H1 (cell line): ENCODE measurements at places on chromosomes 3 and 15. TPM values are rescaled to one million over a fixed set of nuclear protein-coding genes. Genes with fewer than 3 reads are reported as not detected.

Gene CGNL1
- total RNA-seq = 72.7 and 75.6 TPM in 2 replicates

Gene NTRK3
- 4.5 and 4.6 TPM in 2 replicates for total RNA-seq

Gene SCN11A
- total RNA-seq = 0.10 and 0.11 TPM in 2 replicates

Gene NR2E3
- 0.40 and 0.56 TPM in 2 replicates for total RNA-seq

Gene CRABP1
- total RNA-seq = 385 and 388 TPM in 2 replicates

Gene A4GNT
- not detected in 2 replicates for total RNA-seq

DNA sequence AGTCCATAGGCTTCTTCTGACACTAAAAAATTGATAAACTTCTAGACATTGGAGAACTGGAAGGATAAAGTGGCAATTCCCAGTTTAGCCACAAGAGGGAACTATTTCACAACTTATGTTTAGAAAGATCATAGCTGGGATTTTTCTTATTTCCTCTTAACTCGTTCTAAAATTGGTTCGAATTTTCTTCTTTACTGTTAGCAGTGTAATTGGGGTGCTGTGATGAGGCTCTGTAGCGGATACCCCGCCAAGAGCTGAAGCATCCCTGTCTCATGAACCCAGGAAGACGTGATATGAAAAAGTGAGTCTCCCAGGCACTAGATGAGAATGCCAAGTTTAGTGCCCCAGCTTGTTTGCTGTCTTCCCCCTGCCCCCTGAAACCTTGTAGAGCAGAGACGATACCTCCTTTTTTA lies 85.1 kb downstream of the PDCD6IP start:
- H3K4me3 ChIP-seq = peak overlapping the region; percentile 36; the same call in 1 of the 2 replicates
- H3K4me1 ChIP-seq = peaks cover 3% of the 10 kb centered on the region; the same call in 1 of the 2 replicates
- H3K27ac ChIP-seq = no peak overlapping the region
- H3K36me3 ChIP-seq = no peaks in the 10 kb centered on the region

DNA sequence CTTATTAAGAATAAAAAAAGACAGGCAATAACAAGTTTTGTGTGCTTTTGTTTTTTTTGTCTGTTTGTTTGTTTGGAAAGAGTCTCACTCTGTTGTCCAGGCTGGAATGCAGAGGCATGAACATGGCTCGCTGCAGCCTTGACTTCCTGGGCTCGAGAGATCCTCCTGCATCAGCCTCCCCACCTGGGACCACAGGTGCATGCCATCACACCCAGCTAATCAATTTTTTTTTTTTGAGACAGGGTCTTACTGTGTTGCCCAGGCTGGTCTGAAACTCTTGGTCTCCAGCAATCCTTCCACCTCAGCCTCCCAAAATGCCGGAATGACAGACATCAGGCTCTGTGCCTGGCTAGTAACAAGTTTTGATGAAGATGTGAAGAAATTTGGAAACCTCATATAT lies 73.1 kb upstream of the GCNT3 start:
- no peaks in the 10 kb centered on the region for H3K4me1 ChIP-seq
- no peaks in the 10 kb centered on the region for H3K36me3 ChIP-seq
- DNase-seq = no peak
- H3K4me3 ChIP-seq = no peak overlapping the region
- H3K27ac ChIP-seq = no peak overlapping the region
- H3K27me3 ChIP-seq = no peaks in the 10 kb centered on the region

DNA sequence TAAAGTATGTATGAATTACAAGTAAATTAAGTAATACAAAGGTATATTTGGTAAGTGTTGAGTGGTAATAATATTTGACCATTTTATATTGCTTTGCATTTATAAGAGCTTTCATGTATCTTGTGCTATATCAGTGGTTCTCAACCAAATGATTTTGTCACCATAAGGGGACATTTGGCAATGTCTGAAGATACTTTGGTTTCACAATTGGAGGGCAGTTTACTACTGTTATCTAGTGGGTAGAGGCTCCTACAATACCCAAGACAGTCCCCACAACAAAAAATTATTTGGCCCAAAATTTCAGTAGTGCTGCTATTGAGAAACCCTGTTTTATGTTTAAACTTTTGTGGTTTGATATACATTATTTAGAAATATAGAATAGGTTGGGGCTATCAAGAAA lies 14.6 kb downstream of the TRPC1 start:
- peaks cover 1% of the 10 kb centered on the region for H3K27me3 ChIP-seq
- DNase-seq = no peak
- no peaks in the 10 kb centered on the region for H3K36me3 ChIP-seq
- H3K4me1 ChIP-seq = no peaks in the 10 kb centered on the region
- H3K4me3 ChIP-seq = no peak overlapping the region
- no peak overlapping the region for H3K27ac ChIP-seq

DNA sequence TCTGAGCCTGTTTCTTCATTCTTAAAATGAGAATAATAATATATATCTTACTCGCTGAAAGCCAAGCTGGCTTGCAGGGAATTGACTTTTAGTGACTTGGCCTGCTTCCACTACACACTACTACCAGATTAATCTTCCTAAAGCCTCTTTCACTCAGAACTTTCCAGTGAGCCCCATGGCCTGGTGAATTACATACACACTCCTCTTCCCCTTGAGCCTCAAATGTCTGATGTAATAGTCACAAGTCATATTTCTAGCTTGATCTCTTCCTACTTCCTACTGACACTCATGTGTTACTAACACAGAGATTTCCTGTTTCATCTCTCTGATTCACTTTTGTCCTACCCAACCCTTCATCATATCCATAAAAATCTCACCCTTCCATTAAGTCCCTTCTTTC lies 82.7 kb upstream of the SOX2 start:
- no peak overlapping the region for H3K27ac ChIP-seq
- no peak for DNase-seq
- H3K4me3 ChIP-seq = no peak overlapping the region
- no peaks in the 10 kb centered on the region for H3K36me3 ChIP-seq
- H3K27me3 ChIP-seq = no peaks in the 10 kb centered on the region

- H3K27me3 ChIP-seq = no peaks in the 10 kb centered on the region
- no peak overlapping the region for H3K4me3 ChIP-seq
- DNase-seq = no peak
- no peaks in the 10 kb centered on the region for H3K36me3 ChIP-seq
These were observed 12.2 kb downstream of the SCAANT1 start for GRCh38 chr3:63900010-63900409.

DNA sequence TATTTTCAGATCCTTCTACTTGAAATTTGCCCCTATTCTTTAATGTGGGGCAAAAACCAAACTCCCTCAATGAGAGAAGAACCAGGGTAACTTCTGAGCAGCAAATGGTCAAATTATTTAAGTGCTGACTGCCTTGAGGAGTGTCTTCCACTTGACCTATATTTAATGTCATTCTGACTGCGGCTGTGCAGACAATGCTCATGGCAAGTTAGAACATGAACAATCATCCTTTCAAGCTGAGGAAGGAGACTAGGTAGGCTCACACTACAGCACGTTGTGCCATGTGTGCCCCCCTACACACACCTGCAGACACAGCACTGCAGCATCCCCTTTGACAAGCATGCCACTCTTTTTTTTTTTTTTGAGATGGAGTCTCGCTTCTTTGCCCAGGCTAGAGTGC lies 98.2 kb downstream of the OSBPL10 start:
- no peaks in the 10 kb centered on the region for H3K27me3 ChIP-seq
- no peaks in the 10 kb centered on the region; the same call in 1 of the 2 replicates for H3K36me3 ChIP-seq
- no peak for DNase-seq

DNA sequence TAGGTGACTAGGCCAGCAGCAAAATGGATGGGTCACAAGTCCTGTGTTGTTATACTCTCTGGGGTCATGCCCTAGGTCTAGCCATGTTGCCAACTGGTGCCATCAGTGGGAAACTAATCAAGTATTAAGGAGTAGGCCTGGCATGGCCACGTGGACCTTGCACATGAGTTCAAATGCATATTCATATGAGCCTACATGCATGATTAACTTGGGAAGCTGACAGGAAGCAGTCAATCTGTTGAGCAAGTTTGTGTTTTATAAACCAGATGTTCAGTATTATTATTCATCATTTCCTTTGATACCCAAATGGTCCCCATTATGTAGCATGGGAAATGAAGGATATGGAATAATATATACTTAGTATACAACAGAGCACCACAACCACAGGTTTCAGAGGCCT lies 95.0 kb downstream of the LRTM1 start:
- no peak overlapping the region for H3K4me3 ChIP-seq
- H3K27me3 ChIP-seq = no peaks in the 10 kb centered on the region
- no peak overlapping the region for H3K27ac ChIP-seq

- H3K36me3 ChIP-seq = no peaks in the 10 kb centered on the region
- no peak overlapping the region for H3K4me3 ChIP-seq
- DNase-seq = no peak
- no peak overlapping the region for H3K27ac ChIP-seq
- H3K4me1 ChIP-seq = no peaks in the 10 kb centered on the region; the same call in 1 of the 2 replicates
These were observed 70.4 kb upstream of the SETMAR start for GRCh38 chr3:4232798-4233197.

GRCh38 chr3:60652829-60653228 lies 598.4 kb downstream of the FHIT start:
- H3K4me3 ChIP-seq = no peak overlapping the region
- no peaks in the 10 kb centered on the region for H3K36me3 ChIP-seq
- no peak for DNase-seq
- no peak overlapping the region for H3K27ac ChIP-seq
